ENCODE measurements at places on chromosomes 7 and 10. TPM values are rescaled to one million over a fixed set of nuclear protein-coding genes. Genes with fewer than 3 reads are reported as not detected.

FKBP6 gene
- not detected for total RNA-seq

ANAPC16 gene
- 88.7 TPM for total RNA-seq

TSPAN12 gene
- total RNA-seq = 53.9 TPM

BTAF1 gene
- total RNA-seq = 53.2 TPM

MAGI2 gene
- total RNA-seq = 8.0 TPM

UCN3 gene
- total RNA-seq = not detected

TFPI2 gene
- 2.6 TPM for total RNA-seq

EN2 gene
- total RNA-seq = not detected

COL1A2 gene
- 4,115 TPM for total RNA-seq

PPP1R17 gene
- not detected for total RNA-seq

GJD4 gene
- total RNA-seq = 0.21 TPM

ANXA7 gene
- total RNA-seq = 99.3 TPM

SLC26A4 gene
- 1.1 TPM for total RNA-seq

AKR1B15 gene
- 0.31 TPM for total RNA-seq

TLL2 gene
- 6.5 TPM for total RNA-seq

SEMA3E gene
- total RNA-seq = 3.1 TPM

RADIL gene
- total RNA-seq = 7.3 TPM

SFRP5 gene
- total RNA-seq = 6.9 TPM

CFAP70 gene
- 1.8 TPM for total RNA-seq

Data from tongue (tissue), 3 donors.